Effector CD8-positive, alpha-beta T cell (primary cell): ENCODE measurements at places on chromosomes 11 and 22.

DNA sequence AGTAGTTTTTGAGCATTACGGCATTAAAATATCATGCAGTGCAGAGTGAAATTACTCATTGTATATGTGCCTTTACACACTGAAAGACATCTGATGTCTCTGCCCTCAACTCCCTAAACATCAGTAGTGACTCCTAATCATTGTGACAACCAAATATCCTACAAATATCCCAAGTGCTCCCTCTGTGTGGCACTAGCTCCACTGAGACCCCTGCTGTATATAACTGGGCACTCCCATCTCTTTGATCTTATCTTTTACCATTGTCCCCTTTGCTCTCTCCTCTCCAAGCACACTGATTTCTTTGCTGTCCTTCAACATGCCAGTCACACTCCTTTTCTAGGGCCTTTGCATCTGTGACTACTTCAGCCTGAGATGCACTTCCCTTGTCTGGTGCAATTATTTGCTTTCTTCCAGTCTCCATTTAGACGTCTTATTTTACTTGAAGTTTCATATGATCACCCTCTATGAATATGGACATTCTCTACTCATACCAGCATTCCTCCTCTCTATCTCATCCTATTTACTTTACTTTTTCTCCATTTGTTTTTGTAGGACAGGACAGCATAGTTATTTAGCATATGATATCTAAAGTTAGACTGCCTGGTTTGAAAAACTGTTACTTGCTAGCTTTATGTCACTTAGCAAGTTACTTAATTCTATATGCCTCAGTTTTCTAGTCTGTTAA lies 2.4 kb downstream of the SLC5A12 start:
- DNase-seq, result no peak

- DNase-seq, result no peak
Observed at GRCh38 chr22:28674121-28674563, 5.5 kb downstream of the TTC28 start.

DNA sequence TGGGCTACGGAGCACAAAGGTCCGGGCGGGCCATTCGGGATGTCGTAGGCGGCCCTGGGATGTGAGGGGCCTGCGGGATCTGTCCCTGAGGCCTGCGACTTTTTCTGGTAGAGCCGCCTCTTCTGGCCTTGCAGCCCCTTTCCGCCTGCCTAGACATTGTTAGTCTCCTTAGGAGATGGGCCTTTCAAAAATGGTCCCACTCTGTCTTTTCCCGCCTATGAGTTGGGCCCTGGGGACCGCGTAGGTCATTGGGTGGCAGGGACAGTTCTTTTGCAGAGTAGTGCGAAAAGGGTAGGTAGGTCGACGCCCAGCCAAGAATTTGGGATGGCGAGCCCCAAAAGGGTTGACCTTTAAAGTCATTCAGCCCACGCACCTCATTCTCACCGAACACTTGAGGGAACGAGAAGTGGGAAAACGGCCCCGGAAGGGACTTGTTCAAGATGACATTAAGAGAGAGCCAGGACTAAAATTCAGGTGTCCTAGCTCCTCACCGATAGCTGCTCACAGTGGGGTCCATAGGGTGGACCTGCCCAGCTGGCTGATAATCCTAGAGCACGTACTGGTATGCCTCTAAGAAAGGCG lies 785 bp downstream of the OTUB1 start:
- no peak for DNase-seq

DNA sequence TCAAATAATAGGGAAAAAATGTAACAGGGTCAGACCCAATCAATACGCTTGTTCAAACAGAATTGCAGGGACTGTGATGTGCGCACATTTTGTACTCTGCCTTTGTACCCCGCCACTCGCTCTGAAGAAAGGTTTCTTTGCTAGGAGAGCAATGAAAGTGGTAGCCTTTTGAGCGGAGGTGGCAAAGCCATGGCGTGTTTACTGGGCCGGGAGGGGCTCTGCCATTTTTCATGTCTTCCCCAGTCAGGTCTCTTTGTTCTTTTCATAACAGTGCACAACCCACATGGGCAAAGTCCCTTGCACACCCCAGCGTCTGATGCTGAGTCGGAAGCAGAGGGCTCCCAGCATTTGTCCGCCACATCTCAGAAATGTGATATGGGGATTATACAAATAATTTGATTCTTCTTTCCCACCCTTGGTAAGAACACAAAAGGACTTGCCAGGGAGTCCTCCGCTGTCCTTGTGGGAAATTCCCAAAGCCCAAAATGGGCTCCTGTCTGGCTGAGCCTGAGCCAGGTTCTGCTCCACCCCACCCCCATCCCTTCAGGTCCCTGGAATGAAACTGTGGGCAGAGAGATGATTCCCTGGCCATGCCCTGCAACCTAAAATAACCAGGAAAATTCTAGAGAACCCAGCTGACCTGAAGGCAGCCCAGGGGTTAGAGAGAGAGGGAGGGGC lies 36.6 kb downstream of the C11orf58 start:
- no peak for DNase-seq

DNA sequence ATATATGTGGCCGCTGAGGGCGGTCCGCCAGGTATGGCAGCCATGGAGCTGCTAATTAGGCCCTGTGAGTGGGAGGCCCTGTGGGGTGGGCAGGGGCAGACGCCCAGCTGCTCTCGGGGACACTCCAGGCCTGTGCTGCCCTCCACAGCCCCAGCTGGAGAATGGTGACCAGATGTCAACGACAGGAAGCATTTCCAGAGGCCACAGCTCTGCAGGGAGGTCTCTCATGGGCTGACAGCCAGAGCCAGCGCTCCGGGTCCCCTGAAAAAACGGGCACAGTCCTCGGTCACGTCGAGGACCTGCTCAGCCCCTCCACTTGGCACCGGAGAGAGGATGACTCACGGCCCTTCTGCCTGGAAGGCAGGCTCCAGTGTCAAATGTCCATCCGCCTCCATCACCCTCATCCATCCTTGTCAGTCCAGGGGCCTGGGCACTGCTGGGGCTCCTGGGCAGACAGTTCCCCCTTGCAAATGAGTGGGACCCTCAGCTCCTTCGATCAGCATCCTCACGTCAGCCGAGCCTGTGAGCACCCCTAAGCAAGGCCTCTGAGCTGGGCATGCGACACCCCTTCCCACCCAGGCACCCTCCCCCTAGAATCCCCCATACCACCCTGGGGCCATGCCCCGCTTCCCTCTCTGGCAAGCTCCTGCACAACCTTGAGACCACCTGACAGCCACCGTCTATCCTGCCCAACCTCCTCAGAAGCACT lies 1.9 kb downstream of the BID start:
- no peak for DNase-seq

- no peak for DNase-seq
Observed at GRCh38 chr11:17802491-17802890, 67.9 kb downstream of the KCNC1 start.
